Stimulated activated CD8-positive, alpha-beta memory T cell treated with anti-CD3 and anti-CD28 coated beads, Interleukin-2, amount 100 ng/mL, for 48 hours (primary cell): ENCODE measurements at places on chromosomes 5 and 9.
A peak's percentile ranks its signal among the peaks of the same experiment; 100 is the strongest.

DNA sequence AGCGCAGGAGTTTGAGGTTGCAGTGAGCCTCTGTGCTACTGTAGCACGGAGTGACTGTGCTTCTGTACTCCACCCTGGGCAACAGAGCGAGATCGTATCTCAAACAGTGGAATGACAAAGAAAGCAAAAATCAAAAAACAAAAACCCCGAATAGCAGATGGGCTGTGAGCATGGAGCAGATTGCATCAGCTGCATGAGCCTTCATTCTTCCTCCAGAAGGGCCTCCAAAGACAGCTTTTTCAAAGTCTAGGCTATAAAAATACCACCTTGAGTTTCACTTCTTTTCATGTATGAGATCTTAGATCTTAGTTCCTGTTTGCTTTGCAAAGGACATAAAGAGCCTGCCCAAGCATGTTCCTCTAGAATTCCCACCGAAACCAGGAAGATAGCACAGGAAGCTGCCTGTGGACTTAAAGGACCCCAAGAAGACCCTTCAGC, 15.0 kb upstream of the HSPB3 start:
- no peak for DNase-seq

DNA sequence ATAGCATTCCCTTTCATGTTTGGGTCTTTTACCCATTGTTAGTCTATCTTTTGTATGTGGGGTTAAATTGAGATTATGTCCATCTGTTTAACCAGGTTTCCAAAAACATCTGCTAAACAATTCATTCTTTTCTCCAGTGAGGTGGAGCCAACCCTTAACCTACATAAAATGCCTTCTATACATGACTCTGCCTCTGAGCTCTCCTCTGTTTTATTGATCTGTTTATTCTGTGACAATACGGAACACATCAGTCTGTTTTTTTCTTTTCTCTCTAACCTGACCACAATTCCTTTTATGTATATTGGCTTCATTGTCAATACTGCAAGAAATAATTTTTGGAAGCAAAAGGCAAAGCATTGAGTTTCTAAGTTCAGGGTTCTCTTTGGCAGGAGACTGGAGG, 9.9 kb upstream of the ARL15 start:
- no peak for DNase-seq

DNA sequence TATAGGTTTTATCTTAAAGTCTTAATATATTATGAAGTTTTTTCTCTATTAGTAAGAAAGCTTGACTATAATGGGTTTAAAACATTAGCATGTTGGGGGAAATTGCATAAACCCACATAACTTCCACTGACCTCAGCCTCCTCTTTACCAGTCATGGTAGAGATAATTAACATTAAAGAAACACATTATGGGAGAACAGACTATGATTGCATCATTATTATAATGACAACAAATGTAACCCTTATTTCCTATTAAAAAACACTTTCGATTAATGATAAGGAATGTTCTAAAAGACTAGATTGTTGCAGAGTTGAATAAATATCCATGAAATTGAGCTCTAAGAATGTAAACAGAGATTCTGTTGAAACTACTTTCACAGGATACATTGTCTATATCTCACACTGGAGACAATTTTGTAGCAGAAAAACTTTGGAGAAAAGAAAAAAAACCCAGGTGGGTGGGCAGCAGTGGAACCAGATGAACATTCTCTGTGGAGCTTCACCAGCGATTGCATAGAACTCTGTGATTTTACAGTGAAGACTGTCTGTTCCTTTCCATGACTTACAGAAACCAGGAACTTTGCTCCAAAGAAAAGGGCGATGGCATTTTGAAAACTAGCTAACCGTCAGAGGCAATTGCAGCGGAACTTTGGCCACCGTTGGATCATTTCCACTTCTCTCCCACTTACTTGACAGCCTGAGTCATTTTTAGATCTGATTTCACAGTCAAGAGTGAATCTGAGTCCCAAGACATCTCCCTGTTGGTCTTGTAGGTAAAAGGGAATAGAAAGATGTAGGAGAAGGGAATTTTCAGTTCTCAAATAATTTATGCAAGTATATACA, 21.0 kb upstream of the ERAP2 start:
- no peak for DNase-seq

DNA sequence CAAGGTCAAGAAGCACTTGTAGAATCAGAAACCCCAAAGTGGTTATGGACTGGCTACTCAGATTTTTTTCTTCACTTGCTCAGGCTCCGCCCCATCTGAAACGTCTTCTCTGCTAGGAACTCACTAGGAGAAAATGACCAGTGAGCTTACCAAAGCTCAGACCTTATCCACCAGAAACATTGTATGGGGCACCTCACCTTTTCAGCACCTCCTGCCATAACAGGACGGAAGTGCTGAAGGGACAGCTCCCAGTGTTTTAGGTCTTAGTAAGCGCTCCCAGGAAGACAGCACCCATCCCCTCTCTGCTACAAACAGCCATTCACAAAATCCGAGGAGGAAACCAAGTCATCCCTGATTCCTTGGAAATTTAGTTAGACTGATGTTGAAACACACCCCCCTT, 1.2 kb upstream of the GABRA1 start:
- no peak for DNase-seq

DNA sequence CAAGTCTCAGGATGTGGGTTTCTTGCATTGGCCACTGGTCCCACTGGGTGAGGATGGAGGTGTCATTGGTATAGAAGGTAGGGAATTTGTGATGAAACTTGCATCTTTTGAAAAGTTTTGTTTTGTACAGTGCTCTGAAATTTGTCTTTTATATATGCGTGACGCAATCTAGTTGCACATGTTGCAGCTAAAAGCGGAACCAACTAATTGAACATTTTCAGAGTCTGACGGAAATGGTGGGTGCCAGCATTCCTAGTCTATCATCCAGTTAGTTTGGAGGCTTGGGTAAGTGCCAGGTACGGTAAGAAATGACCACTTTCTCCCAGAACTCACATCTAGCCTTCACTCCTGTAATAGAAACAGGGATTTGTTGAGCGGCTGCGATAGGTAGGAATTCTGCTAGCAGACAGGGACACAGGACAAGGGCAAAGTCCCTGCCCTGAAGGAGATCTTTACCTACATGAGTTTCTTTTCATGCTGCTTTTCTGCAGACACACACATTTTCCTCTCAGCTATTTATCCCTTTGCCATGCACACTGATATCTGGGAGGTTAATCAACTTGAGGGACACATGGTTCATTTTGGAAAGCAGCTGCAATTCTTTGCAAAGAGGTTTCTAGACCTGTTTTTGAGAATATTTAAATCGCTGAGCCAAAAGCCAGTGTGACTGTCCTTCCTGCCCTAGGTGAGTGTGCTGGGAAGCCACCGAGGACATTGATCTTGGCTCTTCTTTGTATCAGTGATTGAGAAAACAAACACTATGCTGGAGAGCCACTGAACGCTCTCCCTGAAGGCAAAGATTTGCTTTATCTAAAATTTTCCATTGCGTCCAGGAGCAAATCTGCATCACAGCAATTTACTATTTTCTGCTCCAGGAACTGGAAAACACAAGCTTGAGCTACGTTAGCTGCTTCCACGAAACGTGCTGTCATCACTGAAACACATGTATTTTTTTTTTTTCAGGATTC, 89.7 kb downstream of the DAP start:
- no peak for DNase-seq

- DNase-seq = no peak
Observed at GRCh38 chr5:68519143-68519542, 303.6 kb downstream of the PIK3R1 start.

GRCh38 chr9:5582835-5583195, 46.1 kb upstream of the RIC1 start:
- no peak for DNase-seq

- no peak for DNase-seq
Observed at GRCh38 chr5:100757618-100758017, 145.5 kb downstream of the ST8SIA4 start.

- no peak for DNase-seq
Observed at GRCh38 chr5:2914981-2915484, 163.6 kb upstream of the IRX2 start.

GRCh38 chr5:17713301-17713700, 79.0 kb downstream of the TAF11L14 start:
- DNase-seq = no peak

DNA sequence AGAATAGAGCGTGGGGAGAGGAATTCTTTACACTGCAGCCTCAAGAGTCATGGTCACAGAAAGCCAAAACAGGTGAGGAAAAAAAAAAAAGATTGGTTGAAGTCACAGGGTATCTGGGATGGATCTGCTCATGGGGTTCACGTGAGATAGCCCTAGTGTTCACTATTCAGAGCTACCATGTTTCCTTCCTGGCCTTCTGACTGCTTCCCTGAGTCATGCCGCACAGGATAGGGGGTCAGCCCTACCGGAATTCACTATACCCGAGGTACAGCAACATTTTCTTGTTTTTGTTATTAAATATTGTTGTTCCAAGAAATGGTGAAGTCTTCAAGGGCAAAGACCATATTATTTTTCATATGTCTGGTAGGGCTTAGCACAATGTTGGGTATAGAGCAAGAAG, 21.5 kb upstream of the MAN2A1 start:
- no peak for DNase-seq

GRCh38 chr9:94014066-94014654, 59.0 kb upstream of the BARX1 start:
- DNase-seq = no peak

DNA sequence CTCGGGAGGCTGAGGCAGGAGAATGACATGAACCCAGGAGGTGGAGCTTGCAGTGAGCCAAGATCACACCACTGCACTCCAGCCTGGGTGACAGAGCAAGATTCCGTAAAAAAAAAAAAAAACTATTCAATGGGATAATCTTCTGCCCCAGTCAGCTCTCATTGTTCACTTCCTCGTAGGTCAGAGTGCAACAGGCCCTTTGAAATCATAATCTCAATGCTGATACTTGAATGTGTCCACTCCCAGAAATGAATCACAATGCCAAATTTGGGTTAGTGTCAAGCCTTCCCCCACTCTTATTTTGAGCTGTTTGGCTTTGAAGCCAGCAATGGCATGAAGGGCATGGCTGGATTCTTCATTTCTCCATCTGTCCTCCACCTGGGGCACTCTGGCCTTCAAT, 610.3 kb upstream of the KLF4 start:
- DNase-seq = no peak

DNA sequence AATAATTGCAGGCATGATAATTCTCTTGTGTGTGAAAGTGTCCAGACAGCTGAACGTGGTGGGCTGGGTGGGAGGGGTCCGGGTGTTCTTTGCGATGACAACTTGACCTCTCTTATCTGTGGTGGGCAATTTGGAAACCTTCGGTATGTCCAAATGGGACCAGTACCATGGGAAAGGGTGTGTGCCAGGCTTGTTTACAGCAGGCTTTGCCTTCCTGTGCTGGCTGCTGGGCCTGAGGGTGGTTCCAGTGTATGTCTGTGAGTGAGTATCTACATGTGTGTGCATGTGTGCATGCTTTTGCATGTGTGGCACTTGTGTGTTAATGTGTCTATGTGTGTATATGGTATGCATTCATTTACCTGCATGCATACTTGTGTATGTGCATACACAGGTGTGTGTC, 166.4 kb downstream of the GADD45G start:
- no peak for DNase-seq

- DNase-seq = peak; percentile 46
Observed at GRCh38 chr9:131667576-131667975, 72.3 kb downstream of the RAPGEF1 start.

DNA sequence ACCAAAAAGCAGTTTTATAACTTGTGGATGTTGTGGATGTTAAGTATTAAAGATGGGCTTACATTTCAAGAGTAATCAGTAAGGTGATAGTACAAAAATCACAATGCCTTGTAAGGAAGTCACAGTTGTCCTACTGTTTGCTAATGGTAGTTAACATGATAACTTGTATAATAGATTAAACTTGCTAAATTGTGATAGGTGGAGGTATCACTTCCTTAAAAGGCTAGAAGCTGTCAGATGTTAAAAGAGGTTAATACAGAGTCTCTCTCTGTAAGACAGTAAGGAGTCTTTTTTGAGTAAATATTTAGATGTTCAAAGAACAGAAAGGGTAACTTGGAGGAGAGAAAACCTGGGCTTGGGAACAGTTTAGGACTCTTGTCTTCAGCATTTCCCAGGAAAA, 14.2 kb upstream of the MACIR start:
- no peak for DNase-seq

DNA sequence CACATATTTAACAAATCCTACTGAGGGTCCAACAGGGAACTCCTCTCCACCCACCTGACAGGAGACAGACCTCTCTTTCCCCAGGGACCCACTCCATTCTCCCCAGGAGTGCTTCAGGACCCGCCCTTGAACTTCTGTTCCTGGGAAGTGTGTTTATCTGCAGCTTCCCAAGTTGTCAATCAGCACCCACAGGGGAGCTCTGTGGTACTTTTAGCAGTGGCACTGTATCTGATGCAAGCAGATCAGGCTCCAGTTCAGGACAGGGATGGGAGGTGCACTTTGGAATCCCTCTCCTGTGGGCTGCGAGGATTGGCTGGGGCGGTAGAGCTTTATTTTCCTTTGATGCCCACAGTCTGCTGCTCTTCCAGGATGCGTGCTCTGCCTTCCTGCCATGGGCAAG, 8.7 kb downstream of the GALNT10 start:
- no peak for DNase-seq

GRCh38 chr9:37353791-37354190, 68.7 kb upstream of the GRHPR start:
- no peak for DNase-seq

GRCh38 chr5:109146591-109146990, 263.2 kb downstream of the PJA2 start:
- no peak for DNase-seq

DNA sequence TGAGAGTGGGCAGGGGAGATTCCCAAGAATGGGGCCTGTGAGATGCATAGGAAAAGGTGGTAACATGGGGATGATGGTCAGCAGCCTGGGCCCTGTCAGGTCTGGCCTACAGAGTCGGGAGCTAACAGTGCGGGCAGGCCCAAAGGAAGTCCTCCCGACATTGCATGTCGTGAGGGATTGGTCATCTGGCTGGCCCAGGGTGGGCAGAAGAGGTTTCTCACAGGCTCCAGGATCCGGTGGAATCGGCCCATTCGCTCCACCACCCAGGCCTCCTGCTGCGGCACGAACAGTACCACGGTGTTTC, 514 bp downstream of the STOML2 start:
- DNase-seq = no peak

GRCh38 chr5:140107312-140108092, 6.4 kb upstream of the PURA start:
- peak; percentile 92 for DNase-seq

GRCh38 chr9:32387256-32387655, 2.8 kb downstream of the ACO1 start:
- no peak for DNase-seq

GRCh38 chr5:82158755-82159413, 119.3 kb downstream of the RPS23 start:
- no peak for DNase-seq
